Activated T-cell treated with anti-CD3 and anti-CD28 coated beads, Interleukin-2, amount 50 U/mL, for 48 hours (primary cell): ENCODE measurements at places on chromosomes 6 and 20.

DNA sequence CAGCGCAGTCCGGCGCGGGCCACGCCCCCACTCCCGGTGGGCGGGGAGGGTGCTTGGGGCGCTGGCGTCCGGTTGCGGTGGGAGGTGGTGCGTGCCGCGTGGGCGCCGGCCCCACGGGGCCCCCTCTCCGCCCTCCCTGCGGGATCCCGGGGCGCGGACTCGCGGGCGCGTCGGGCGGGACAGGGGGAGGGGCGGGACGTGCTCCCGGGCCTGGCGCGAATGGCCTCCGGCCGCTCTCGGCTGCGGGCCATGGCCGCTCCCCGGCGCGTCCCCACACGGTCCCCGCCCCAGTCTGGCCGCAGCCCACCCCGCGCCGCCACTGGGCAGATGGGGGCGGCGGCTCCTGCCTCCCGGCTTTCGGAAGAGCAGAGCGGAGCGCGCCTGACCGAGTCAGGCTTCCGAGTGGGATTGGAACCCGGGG is 771 bp upstream of the PPP1R3G start:
- no peak for DNase-seq

GRCh38 chr20:62971950-62972844 is 19.7 kb downstream of the SLC17A9 start:
- peak; percentile 94 for DNase-seq

DNA sequence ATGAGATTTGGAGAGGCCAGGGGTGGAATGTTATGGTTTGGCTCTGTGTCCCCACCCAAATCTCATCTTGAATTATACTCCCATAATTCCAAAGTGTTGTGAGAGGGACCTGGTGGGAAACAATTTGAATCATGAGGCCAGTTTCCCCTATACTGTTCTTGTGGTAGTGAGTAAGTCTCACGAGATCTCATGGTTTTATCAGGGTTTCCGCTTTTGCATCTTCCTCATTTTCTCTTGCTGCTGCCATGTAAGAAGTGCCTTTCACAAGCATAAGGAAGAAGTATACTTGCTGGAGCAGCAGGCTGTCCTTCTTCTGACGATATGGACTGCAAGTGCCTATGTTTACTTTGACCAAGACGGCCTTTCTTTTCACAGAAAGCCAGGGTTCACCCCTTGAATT is 270.5 kb downstream of the ESR1 start:
- no peak for DNase-seq

GRCh38 chr6:77457720-77458349 is 5.5 kb downstream of the HTR1B start:
- DNase-seq, result peak; percentile 41

DNA sequence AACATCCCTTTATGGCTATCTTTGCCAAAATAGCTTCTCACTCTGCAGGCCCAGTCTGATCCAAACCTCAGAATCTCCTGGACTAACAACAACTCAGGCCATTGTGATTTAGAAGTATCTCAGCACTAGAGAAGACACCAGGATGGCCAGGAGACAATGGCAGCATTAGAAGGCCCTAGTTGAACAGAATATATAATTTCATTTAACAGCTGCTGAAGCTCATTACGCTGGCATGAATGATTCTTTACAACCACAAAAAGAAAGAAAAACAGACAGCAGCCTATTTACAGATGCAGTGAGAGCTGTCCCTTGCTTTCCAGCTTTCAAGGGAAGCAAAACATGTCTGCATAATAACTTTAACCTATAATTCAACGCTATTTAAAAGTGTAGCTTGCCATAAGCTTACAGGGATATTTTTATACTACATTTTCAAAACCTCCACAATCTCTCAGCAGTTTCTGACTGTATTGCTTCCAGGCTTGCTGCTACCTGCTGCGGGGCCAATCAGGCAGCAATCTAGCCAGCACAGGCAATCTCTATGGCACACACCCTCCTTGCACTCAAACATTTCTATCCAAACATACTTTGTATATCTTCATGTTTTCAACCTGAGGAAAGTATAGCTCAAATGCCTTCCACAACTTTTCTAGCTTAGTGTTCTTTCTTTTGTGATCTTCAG is 107.3 kb downstream of the OGFRL1 start:
- DNase-seq, result no peak
